CD8-positive, alpha-beta memory T cell (primary cell): ENCODE measurements at places on chromosomes 6 and 20. TPM values are rescaled to one million over a fixed set of nuclear protein-coding genes. Genes with fewer than 3 reads are reported as not detected.

DNA sequence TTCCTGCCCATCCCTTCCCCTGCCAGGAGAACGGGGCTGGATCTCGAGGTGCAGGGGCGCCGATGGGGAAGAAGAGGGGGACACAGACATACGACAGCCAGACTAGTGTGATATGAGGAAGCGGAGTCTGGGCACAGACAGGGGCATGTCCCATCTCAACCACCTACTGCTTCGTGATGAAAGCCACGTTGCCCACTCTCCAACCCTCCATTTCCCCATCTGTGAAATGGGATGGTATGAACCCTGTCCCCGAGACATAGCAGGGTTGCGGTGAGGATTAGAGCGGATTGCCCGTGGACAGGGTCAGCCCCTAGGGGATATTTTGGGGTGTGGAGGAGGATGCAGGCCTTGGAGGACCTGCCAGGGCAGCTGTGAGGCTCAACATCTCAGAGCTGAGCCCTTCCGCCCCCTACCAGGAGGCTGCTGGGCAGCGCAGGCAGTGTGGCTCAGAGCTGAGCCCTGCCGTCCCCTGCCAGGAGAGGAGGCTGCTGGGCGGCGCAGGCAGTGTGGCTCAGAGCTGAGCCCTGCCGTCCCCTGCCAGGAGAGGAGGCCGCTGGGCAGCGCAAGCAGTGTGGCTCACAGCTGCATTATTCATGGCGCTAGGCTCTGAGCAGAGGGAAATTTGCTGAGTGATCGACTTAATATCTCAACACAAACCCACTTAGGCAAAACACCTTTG lies 71.7 kb downstream of the GRM4 start:
- H3K36me3 ChIP-seq = no peaks in the 10 kb centered on the region
- H3K4me1 ChIP-seq = no peaks in the 10 kb centered on the region
- DNase-seq = no peak
- no peaks in the 10 kb centered on the region for H3K27me3 ChIP-seq
- no peak overlapping the region for H3K4me3 ChIP-seq

GRCh38 chr20:20528861-20529260 lies 161.0 kb downstream of the INSM1 start:
- no peak for DNase-seq
- no peak overlapping the region for H3K4me3 ChIP-seq
- no peak overlapping the region for H3K27ac ChIP-seq
- no peaks in the 10 kb centered on the region for H3K27me3 ChIP-seq
- H3K36me3 ChIP-seq = peaks cover 3% of the 10 kb centered on the region

- DNase-seq = no peak
- peak overlapping the region; percentile 49 for H3K4me3 ChIP-seq
- H3K27ac ChIP-seq = peak overlapping the region; percentile 14
- H3K27me3 ChIP-seq = no peaks in the 10 kb centered on the region
- H3K4me1 ChIP-seq = peaks cover 66% of the 10 kb centered on the region
Measured at GRCh38 chr6:107740496-107741190, 83.5 kb downstream of the SCML4 start.

DNA sequence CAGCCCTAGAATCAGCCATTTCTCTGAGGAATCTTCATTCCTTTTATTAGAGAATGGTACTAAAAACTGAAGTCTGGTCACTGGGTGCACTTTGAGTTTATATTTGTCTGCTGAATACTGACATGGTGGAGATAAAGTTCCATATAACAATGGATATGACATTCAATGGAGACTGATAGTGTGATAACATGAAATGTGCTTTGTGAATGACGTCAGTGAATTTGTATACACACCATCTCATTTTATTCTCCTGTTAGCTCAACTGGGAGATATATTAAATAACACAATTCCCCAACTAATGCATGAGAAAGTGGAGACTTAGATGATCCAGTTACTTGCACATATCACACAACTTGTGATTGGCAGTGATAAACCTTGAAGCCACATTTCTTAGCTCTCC lies 446.7 kb downstream of the DOK5 start:
- H3K27me3 ChIP-seq = no peaks in the 10 kb centered on the region
- H3K36me3 ChIP-seq = no peaks in the 10 kb centered on the region
- H3K4me1 ChIP-seq = no peaks in the 10 kb centered on the region
- H3K4me3 ChIP-seq = no peak overlapping the region

GRCh38 chr6:148689168-148689567 lies 57.7 kb upstream of the UST start:
- no peak overlapping the region for H3K27ac ChIP-seq
- H3K36me3 ChIP-seq = no peaks in the 10 kb centered on the region

- no peak overlapping the region for H3K4me3 ChIP-seq
- H3K27ac ChIP-seq = no peak overlapping the region
- H3K36me3 ChIP-seq = no peaks in the 10 kb centered on the region
Measured at GRCh38 chr6:156175971-156176421, 601.2 kb upstream of the ARID1B start.

GRCh38 chr20:3071610-3072529 lies at the start of gene OXT:
OXT (plus strand) TSS chr20:3071620; CDS start chr20:3071656, 36 bp downstream.
- no peaks in the 10 kb centered on the region for H3K27me3 ChIP-seq
- H3K4me3 ChIP-seq = peak within 1 kb of the TSS; percentile 41
- peak; percentile 62 for DNase-seq
- no peaks in the 10 kb centered on the region for H3K36me3 ChIP-seq

MAPK13 gene
- total RNA-seq = 75.7 TPM

MROH8 gene
- total RNA-seq = 1.6 TPM

PRICKLE4 gene
- not detected for total RNA-seq

TSBP1 gene
- total RNA-seq = not detected
